Cardiac muscle cell (in vitro differentiated cells and primary cell): ENCODE measurements at places on chromosomes 12 and 14.

- DNase-seq, result no peak
Observed at GRCh38 chr12:63023926-63024325, 89.0 kb upstream of the PPM1H start.

DNA sequence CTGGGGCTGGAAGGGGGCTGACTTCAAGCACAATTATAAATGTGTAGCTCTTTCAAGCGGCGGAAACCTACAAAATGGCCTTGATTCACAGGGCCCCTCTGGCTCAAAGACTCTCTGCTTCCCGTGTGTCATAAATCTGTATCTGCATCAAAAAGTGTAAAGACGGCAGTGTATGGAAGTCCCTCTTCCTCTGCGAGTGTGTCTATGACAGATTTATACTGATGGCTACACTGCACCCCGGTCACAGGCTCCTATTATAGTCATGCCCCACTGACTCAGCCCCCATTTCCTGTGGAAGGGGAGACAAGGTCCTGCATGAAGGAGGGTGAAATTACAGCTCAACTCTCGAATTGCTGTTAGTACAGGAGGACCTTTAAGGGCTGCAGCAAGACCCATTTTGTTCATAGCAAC is 68.6 kb downstream of the HMGA2 start:
- DNase-seq, result peak; percentile 58

DNA sequence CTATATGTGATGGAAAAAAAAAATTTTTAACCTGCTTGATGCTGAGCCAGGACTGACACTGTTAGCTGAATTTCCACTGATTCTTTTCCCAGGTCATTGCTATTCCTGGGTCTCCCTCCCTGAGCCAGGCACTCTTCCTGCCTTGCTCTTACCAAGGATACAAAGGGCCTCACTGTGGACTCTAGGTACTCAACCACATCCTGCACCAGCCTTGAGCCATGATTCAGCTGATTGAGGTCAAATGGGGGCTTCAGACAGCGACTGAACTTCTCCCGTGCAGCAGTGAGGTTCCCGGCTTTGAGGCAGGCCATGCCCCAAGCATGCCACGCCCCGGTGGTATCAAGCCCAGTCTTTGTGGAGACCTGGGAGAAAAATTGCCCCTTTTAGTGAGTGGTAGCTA is 54.3 kb downstream of the ZFYVE26 start:
- no peak for DNase-seq

DNA sequence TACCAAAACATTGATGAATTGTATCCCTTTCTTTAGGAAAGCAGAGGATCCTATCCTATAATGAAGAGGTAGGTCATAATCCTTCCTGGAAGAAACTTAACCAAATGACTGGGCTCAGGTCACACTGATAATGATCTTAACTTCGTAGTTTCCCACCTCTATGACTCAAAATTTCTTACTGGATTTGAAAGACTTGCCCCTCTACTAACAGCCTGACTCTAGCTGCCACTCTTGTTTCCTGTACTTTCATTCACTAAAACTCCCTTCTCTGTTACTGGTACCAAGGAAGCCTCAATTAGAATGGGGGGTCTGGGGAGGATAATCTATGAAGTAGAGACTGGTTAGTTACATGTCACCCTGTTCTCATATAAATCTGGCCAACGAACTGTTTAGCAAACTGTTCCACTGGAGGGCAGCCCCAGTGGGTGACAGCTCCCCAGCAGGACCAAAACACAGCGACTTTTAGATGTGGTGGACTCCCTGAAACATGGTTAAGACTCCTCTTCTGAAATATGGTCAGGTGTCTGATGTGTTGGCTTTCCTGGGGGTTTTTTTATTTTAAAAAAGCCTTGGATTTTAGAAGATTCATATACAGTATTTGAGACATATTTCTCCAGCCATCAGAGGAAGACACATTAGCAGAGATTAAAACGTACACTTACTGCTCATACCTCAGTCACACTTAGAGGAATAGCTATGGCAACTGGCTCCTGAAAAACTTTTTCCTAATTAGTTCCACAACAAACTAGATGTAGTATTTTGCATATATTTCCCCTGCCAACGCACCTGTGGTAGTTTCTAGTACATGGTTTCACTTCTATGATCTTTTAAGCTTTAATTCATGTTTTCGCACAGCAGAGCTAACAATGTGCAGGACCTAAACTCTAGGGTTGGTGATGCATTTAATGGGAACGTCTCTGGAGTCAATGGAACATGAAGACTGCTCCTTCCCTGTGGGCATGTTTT is 72.3 kb downstream of the ACADS start:
- no peak for DNase-seq

GRCh38 chr12:94534278-94534677 is 74.6 kb upstream of the CEP83 start:
- no peak for DNase-seq

DNA sequence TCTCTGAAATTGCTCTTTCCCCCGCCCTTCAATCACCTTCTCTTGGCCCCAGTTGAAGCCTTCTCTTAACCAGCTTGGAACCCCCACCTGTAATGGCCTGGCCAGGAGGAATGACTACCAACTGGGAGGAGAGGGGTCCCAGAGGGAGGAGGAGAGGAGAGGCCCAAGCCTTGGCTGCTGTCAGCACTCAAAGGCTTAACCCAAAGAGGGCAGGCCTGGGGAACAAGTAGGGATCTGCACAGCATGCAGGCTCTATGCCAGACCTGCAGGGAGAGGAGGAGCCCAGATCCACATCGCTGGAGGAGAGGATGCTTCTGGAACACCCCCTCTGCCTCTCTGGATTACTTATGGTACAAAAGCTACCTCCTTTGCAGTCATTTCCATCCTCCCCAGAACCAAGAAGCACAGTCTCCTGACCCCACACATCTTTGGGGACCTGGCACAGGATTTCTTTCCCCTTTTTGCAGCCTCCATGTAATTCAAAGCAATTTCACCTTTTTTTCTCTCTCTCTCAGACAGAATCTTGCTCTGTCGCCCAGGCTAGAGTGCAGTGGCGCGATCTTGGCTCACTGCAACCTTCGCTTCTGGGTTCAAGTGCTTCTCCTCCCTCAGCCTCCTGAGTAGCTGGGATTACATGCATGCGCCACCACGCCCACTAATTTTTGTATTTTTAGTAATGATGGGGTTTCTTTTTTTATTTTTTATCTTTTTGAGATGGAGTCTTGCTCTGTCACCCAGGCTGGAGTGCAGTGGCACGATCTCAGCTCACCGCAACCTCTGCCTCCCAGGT is 6.2 kb downstream of the RARG start:
- no peak for DNase-seq

DNA sequence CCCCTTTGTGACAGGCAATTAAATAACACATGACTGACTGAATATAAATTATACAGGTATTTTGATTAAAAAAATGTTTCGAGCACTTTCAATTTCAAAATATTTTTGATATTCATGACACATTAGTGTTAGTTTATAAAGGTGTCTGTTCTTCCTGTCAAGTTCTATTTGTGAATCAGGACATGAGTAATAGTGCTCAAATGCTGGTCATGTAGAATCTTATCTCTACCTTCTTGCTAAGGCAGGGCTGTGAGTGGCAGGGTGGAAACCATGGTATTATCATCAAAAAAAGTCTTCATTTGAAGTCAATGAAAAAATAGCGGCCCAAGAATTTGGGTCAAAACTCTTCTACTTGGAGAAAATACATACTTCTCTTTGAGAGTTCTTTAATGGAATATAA is 250.2 kb downstream of the DACT1 start:
- DNase-seq, result no peak

DNA sequence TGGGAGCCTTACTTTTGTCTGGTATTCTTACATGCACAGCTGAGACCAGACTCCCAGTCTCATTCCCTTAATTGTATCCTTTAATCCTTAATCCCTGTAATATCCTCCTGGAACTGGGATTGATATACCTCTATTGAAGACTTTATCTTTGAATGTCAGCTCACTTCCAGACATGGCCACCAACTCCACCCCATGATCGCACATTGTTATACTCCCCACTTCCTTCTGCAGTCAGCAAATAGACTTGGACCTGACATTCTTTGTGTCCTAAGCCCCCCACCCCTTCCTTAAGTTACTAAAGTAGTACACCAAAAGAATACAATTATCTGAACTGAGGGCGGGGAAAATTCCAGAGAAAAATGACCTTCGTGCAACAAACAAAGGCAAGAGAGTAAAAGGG is 8.6 kb upstream of the OSBPL8 start:
- no peak for DNase-seq

GRCh38 chr12:120978296-120979219 is at the start of gene HNF1A:
Gene HNF1A, plus strand, starts transcription at chr12:120978543. Its CDS starts 226 bp downstream, at chr12:120978769.
- no peak for DNase-seq

DNA sequence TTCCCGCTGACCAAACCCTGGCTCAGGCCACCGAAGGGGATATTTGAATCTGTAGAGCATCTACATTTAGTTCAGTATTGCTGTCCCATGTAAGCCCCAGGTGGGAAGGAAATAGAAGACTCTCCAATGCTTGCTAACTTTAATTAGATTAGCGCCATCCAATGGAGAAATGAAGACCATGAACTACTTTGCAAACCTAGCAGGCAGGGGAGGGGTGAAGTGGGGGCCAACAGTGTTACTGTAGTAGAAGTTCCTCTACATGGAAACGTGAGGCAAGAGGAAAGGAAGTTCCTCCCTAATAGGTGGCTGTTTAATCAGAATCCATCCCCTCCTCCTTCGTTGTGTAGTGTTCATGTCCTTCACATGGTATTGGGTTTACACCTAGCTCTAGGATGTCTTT is 9.3 kb upstream of the DENND5B start:
- DNase-seq, result no peak

- DNase-seq, result no peak
Observed at GRCh38 chr12:68899251-68899771, 33.7 kb downstream of the CPM start.

DNA sequence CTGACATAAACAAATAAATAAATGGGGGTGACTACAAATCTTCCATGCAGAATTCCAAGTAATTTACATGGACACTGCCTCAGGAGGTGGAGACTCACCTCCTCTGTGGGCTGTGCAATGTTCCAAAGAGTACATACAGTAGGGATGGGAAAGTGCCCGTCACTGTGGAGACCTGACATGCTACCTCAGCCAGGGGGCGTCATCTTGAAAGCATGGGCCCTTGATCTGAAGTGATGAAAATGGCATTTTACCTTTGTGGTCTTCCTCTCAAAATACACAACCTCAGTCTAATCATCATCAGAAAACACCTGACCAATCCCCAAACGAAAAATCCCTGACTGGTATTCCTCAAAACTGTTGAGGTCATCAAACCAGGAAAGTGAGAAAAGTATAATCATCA is 48.4 kb downstream of the ANAPC7 start:
- no peak for DNase-seq

DNA sequence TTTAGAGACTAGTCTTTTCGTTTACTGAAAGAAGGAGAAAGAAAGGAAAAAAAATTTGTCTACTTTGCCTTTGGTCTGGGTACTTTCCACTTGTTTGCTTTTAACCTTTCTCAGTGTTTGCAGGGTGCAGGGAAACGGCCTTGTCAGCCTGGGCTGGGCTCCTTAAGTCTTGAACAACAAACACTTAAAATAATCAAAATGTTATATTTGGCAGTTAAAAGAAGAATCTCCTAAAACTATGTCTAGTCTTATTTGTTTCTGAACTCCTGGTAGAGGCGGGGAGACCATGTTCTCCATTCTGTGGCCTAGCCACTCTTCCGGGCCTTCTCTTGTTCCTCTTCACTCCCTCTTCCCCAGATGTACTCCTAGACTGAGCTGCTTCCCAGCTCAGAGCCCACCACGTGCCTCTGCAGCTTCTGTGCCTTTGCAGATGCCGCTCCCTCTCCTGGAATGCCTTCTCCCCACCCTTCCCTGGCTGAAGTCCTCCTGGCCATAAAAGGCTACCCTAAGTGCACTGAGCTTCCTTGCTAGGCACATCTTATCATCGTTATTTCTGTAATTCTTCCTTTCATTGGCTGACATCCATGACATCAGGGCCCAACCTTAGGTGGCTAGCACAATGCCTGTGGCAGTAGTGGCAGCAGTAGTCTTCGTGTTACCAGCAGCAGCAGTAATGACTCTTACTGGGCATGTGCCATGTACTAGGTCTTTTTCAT is 432.9 kb downstream of the ZFP36L1 start:
- peak; percentile 11 for DNase-seq

GRCh38 chr12:9792961-9793617 is 32.4 kb upstream of the CD69 start:
- DNase-seq, result peak; percentile 49

GRCh38 chr12:79128956-79129355 is 264.4 kb downstream of the SYT1 start:
- no peak for DNase-seq

- no peak for DNase-seq
Observed at GRCh38 chr14:37369425-37369824, 171.7 kb downstream of the MIPOL1 start.

- DNase-seq, result peak; percentile 92
Observed at GRCh38 chr14:100486025-100486828, 101.0 kb downstream of the BEGAIN start.

- DNase-seq, result no peak
Observed at GRCh38 chr14:61520576-61520975, 174.7 kb upstream of the HIF1A start.

GRCh38 chr12:15863984-15864383 is 18.2 kb upstream of the STRAP start:
- no peak for DNase-seq

DNA sequence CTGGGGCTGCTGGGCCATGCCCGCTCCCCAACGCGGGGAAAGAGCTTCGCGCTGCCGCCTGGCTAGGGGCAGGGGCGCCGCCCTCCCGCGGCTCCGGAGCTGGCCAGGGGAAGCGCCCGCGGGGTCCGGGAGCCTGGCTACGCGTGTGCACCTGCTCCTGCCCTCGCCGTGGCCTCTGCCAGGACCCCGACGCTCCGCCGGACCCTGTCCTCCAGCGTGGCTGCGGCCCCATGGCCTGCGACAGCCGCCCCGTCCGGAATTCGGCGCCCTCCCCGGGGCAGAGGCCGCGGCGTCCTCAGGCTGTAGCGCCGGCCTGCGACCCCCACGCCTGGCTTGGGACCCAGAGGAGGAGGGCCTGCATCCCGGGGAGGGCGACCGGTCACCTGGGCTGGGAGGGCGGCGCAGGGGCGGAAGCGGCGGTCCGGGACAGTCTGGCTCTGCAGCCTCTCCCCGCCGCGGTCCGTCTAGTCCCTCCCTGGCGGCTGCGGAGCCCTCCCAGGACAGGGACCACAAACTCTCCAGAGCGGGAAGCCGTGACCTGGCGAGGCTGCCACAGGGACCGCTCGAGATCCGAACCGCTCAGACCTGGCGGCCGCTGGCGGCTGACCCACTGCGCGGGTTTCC is 85.6 kb downstream of the ALG10 start:
- DNase-seq, result no peak
